HS-27A (cell line): ENCODE measurements at places on chromosomes 5 and 9.

DNA sequence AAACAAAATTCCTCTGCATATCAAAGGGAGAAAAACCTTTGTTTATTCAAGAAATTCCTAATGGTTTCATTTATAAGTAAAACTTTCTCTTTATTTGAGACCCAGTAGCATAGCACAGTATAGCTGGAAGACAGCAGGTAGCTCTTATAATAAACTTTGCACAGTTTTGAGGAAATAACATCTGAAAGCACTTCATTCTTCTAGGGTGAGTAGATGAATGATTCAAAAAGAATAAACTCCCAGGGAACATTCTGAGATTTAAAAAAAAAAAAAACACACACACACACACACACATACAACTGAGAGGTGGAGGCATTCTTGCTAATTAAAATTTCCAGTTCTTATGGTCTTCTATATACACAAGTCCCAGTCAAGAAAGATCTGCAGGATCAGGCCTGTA lies 197.3 kb downstream of the BNC2 start:
- DNase-seq: no peak

- peak; percentile 55 for DNase-seq
Observed at GRCh38 chr9:21677834-21678233, 124.6 kb upstream of the MTAP start.

DNA sequence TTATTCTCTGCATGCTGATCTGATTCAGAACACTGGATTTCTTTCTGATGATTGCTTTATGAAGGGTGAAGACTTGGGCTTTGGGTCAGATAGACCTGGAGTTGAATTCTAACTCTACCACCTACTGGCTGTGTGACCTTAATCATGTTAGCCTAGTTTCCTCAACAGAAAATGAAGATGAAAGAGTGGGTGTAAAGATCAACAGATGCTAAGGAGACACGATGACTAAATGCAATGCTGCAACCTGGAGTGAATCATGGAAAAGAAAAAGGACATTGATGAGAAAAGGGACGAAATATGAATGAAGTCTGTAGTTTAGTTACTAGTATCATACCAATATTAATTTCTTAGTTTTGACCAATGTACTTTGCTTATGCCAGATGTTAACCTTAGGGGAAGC lies 27.8 kb upstream of the DENND1A start:
- DNase-seq: no peak

GRCh38 chr5:59332236-59332973 lies 561.1 kb downstream of the PDE4D start:
- DNase-seq: no peak

GRCh38 chr9:70947511-70947910 lies 173.9 kb downstream of the TRPM3 start:
- no peak for DNase-seq

GRCh38 chr5:74313896-74314295 lies 326.6 kb downstream of the ENC1 start:
- no peak for DNase-seq

DNA sequence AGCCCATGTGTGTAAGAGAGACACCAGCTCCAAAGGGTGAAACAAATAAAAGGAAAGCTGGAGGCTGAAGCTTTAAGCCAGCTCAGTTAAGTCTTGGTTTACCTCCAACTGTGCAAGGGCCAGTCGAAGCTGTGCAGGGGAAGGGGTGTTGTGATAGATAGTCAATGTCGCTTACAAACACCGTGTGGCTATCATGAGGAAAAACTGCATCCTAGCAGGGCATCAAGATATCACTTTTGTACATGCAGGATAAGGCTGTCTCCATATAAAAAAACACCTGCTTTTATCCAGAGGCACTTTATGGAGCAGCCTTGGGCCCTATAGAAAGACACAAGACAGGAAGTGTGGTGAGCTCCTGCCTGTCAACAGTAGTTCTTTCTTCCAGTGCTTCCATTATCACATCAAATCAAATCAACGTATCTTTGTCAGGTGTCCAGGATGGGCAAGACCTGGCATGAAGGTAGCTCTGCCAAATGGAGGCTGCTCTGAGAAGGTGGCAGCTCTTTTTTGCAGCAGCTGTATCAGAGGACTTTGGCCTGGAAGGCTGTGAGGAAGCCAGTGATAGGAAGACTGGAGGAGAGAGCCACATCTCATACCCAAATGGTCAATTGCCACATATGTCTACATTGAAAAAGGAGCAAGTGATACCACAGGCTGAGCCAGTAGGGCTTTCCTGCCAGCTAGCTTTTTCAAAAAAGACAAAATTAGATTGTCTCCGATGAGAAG lies 29.3 kb upstream of the SELENOP start:
- DNase-seq: no peak

GRCh38 chr5:115487756-115488155 lies 56.8 kb downstream of the FEM1C start:
- DNase-seq: no peak

GRCh38 chr9:91660521-91660920 lies 236.9 kb upstream of the NFIL3 start:
- no peak for DNase-seq

DNA sequence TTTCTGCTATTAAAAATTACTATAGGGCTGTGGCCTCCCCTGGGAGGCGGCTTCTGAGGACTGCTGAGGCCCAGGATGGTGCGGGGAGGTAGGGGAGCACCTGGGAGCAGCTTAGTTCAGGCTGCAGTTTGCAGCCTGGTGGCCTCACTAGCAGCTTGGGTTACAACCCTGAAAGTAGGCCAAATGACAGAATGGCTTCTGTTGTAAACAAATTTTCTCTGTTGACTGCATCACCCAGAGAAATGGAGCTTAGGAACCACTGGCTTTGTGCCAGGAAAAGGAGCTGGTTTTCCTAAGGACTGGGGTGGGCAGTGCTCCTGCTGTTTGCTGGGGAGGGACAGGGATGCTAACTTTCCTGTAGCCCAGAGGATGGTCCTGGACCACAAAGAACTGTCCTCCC lies 130.3 kb downstream of the ENTREP1 start:
- no peak for DNase-seq

GRCh38 chr5:83653669-83654068 lies 67.0 kb downstream of the HAPLN1 start:
- no peak for DNase-seq

- no peak for DNase-seq
Observed at GRCh38 chr5:157165668-157166067, 396 bp downstream of the GARIN3 start.

- no peak for DNase-seq
Observed at GRCh38 chr9:110283751-110284150, 27.4 kb upstream of the TXN start.

- no peak for DNase-seq
Observed at GRCh38 chr9:124676159-124676551, 95.0 kb downstream of the NR6A1 start.

DNA sequence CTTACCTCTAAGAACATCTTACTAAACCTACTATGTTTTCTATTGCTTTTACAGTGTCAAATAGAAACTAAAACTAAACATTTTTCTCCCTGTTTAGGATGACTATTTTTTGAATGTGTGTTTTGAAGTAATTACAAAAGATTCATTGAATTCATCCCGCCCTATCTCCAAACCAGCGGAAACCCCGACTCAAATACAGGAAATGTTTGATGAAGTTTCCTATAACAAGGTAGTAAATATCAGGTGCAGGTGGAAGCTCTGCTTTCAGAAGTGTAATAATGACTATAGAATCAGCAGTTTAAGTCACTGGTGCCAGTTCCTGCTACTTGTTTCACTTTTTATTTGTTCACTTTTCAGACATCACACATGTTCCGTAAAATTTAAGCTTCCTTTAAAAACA lies 20.0 kb downstream of the ERAP2 start:
- no peak for DNase-seq

- no peak for DNase-seq
Observed at GRCh38 chr9:81137976-81138568, 551.3 kb downstream of the TLE1 start.

DNA sequence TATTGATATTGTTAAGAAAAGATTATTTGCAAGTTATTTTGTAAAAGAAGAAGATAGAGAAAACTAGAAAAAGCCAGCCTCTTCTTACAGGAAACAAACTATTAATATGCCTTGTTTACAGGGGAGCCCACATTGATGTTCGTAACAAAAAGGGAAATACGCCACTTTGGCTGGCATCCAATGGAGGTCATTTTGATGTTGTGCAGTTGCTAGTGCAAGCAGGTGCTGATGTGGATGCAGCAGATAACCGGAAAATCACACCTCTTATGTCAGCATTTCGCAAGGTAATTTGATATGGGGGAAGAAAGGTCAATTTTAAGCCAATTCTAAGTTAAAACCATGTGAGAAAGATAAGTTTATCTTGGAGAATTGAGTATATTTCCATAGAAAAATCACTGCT lies 37.6 kb upstream of the EIF4EBP3 start:
- DNase-seq: no peak

DNA sequence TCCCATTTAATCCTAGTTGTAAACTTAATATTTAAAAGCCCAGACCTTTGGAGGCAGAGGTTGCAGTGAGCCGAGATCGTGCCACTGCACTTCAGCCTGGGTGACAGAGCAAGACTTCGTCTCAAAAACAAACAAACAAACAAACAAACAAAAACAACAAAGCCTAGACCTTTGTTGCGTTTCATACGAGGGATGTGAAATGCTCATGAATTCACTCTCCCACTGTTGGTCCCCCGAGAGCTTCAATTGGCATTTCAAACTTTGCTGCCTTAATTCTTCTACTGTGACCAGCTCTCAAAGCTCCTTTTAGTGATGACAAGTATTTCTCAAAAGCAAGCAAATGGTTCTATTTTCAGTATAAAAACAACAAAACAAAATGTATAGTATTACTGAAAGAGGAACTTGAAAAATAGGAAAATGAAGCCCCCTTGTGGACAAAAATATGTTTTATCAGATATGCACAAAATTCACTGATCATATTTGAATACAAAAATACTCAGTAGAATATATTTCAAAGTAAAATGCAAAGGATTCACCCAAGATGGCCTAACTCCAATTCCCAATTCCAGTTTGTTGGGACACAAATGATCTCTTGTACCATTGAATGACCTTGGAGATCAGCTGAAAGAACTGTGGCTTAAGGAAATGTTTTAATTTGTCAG lies 140.4 kb downstream of the ESM1 start:
- no peak for DNase-seq

- no peak for DNase-seq
Observed at GRCh38 chr5:36111238-36111637, 40.4 kb downstream of the LMBRD2 start.

- no peak for DNase-seq
Observed at GRCh38 chr5:37902323-37902722, 62.5 kb upstream of the GDNF start.

GRCh38 chr9:112647596-112647995 lies 70.3 kb downstream of the INIP start:
- no peak for DNase-seq

DNA sequence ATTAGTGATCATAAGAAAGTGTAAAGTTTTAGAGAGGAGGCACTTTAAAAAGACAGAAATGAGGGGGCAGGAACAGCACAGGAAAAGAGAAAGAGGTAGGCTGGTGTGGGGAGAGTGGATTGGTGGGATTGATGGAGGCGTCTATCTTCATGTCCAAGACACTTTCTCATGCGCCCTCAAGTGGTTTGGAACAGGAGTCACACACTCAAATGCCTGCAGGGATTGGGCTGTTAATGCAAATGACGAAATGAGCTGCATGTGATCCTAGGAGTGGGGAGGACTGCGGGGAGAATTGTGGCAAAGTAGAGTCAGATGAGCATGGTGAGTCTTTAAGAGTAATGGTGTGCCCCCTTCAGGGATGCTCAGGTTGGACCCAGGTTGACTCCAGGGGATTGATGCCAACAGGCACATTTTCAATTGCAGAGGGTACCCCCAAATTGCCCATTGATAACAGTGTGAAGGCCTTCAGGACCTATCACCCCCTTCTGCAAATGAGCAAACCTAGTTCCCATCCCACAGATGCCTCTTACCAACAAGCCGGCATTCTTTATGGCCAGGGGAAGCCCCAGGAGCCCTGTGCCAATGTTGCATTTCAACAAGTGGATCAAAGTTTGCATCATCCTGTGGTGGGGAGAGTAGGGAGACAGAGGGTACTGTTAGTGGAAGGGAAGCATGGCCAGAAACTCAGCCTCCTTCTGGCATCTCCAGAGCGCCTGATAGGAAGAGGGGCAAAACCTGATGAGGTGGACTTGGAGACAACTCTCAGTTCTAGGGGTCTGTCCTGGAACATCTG lies 5.3 kb downstream of the SLC36A3 start:
- DNase-seq: no peak

DNA sequence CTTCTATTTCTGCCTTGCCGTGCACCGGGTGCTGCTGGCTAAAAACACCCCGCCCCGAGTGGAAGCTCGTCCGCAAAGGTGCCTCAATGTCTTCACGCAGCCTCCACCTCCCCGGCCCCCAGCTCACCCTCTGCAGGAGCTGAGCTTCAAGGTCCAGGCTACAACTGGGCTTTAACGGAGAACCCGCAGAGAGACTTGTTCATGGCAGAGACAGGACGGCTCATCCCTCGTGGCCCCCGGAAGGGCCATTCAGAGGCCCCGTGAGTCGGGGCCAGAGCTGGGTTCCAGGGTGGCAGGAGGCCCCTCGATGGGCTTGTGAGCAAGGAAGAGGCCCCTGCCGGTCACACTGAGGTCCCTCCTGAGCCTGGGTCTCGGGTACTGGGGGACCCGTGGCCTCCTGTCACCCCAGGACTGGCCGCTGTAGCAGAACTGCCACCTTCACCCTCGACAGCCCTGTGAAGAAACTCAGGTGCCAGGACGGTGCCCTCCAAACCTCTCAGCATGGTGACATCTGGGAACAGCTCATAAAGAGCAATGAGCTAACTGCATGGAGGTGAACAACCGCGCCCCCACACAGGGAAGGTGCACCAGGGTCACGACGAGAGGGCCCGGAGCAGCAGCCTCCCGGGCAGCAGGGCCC lies 58.0 kb upstream of the UBAC1 start:
- DNase-seq: no peak

GRCh38 chr5:155004138-155004744 lies 9.3 kb upstream of the KIF4B start:
- no peak for DNase-seq

DNA sequence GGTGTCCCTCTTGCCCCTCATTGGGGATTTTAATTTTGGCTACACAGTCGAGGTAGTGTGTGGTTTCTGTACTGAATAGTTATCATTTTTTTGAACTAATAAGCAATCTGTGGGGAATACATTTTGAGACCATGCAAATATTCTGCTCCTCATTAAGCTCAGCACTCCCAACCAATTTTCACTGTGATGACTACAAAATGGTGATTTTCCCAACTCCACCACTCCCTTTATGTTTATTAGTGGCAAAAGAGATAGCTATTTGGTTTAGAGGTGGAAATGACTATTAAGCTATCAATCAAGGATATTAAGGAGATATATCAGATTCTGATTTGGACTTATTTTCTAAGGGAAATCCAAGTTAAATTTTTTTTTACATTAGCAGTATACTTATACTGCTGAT lies 62.9 kb downstream of the FOCAD start:
- no peak for DNase-seq

- no peak for DNase-seq
Observed at GRCh38 chr5:149079883-149080282, 17.0 kb upstream of the SH3TC2 start.

GRCh38 chr5:97383996-97384395 lies 200.9 kb upstream of the RIOK2 start:
- DNase-seq: no peak

- DNase-seq: no peak
Observed at GRCh38 chr5:67537439-67538148, 341.0 kb upstream of the CD180 start.
